ENCODE measurements at places on chromosomes 6 and 20.

DNA sequence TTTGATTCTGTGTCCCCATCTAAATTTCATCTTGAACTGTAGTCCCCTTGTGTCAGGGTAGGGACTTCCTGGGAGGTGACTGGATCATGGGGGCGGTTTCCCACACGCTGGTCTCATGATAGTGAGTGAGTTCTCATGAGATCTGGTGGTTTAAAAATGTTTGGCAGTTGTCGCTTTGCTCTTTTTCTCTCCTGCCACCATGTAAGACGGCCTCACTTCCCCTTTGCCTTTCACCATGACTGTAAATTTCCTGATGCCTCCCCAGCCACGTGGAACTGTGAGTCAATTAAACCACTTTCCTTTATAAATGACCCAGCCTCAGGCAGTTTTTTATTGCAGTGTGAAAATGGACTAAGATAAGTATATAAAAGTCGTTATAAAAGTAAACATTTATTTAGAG is 80.5 kb upstream of the SGK1 start:
- DNase-seq = no peak

DNA sequence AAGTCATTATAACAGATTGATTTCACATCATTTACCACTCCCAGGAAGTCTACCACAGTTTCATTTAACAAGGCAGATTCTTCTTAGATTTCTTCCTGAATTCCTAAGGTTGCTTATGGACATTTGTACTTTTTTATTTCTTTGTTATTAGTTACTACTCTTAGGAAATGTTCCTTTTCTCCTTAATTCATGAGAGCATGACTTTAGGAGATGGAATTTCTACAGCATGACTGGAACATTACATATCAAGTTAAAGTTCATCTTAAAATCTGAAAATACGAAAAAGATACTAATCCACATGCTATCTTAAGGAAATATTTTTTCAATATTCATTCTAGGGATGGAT is 22.3 kb downstream of the CNKSR3 start:
- DNase-seq = no peak

- DNase-seq = peak; percentile 80
Observed at GRCh38 chr20:43187476-43188233, 2.1 kb downstream of the PTPRT start.

DNA sequence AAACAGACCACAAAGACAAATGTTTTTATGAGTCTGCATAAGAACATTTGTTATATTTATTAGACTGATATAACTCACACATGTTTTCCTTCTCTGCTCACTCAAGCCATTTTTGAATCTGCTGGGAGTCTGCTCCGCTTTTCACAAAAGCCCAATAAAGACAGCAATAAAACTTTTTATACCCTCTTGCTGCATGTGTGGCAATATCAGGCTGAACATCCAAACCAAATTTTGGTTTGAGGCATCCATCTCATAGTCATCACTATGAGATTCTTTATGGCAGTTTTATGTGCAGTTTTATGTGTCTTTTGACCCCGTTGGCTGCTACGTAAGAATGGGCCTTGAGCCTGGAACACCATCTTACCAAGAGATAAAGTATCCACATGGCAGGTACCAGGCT is 1276.8 kb upstream of the ADGRB3 start:
- DNase-seq = no peak

DNA sequence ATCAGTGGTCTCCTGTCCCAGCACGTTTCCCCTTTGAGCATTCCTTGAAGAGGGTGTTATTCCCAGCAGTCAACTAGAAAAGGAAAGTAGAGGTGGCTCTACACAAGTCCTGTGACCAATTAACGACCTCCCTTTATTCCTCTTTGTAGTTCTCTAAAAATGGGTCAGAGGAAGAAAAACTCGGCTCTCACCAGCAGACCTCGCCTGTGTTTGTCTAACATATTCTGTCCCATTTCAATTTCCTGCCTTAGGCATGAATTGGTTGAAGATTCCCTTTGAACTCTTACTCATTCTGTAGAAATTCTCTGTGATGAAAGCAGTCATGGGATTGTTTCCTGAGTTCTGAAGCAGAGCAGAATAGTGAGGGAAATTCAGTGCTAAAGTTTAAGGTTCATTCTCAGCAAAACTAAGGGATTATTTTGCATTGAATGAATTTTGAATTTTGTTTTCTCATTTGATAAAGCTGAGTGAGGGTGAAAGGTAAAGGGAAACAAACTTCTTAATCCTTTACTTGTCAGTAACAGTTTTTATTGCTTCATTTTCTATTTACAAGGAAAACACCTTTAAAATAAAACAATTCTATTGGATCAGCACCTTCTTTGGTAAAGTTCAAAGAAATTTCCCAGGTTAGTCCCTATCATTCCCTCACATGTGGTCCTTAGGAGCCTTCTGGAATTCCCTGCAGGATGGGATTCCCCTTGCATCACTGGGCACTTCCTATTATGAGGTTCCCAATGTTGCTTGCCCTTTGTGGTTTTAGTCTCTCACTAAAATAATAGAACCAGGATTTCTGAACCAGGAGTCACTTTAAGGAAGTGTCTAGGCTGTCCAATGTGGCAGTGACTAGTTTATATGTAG is 105.8 kb downstream of the SLX4IP start:
- no peak for DNase-seq

DNA sequence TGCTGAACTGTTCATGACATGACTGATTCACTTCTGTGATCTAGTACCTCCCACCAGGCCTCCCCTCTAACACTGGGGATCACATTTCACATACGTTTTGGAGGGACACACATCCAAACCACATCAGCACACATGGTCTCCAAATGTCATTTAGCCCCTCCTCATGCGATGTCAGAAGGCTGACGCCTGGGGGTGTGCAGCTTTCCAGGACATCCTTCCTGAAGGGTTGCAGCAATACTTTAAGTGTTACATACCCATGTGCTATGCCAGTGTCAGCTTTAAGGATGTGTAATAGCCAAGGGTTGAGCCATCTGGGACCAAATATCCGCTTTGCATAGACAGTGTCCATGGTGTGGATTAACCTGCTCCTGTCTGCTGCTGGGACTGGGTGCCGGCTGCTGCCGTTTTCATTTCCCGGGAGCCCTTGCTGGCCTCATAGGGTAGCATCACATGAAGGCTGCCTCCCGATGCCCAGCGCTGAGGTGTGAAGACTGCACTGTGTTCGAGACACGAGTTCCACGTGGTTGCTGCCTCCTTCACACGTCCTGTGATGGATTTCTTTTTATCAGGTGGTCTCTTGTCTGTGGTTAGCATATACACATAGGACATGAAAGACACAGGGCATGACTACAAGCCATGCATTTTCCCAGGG is 219.0 kb downstream of the THBS2 start:
- no peak for DNase-seq

- no peak for DNase-seq
Observed at GRCh38 chr6:144029452-144029851, 21.4 kb upstream of the PLAGL1 start.

DNA sequence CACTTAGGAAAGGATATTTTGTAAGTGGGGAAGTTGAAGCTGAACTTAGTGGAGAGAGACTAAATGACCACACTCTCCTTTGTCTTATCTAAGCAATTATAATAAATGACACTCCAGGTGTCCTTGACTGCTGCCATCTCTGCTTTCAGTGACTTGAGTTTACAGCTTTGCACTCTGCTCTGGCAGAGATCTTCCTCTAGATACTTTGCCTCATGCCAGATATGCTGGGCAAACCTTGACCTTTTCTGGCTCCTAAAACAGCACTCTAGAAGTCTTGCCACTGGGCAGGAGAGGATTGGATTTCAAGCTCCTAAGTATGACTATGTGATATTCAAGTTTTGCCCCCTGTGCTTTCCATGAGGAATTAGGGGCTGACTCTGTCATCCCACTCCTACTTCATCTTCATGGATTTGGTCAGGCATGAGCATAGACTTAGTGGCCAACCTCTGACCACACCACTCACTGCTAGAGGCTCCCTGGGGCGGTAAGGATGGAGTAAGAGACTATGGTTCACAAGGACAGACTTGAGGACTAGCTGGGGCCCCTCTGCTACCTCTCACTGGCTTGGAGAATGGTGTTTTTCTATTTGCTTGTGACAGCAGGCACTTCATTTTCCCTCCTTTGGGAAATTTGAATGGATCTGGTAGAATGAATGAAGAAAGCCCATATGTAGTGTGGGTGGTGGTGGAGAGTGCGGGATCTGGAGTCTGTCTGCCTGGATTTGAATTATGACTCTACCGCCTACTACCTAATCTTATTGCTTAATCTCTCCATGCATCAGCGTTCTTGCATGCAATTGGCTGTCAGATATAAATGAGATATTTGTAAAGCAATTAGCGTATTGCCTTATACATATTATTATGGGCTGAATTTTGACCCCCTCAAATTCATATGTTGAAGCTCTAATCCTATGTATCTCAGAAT is 191.4 kb downstream of the REV3L start:
- DNase-seq = no peak

Data from cardiac muscle cell (in vitro differentiated cells and primary cell).